Smooth muscle cell of the coronary artery (primary cell): ENCODE measurements at places on chromosomes 7 and 10. TPM values are rescaled to one million over a fixed set of nuclear protein-coding genes. Genes with fewer than 3 reads are reported as not detected.

The LRIT1 gene
- not detected in 2 replicates for total RNA-seq

The AUTS2 gene
- 0.75 and 2.8 TPM in 2 replicates for total RNA-seq

The GRID2IP gene
- total RNA-seq: not detected in 2 replicates

The MSS51 gene
- total RNA-seq: 0.60 and 1.8 TPM in 2 replicates

The SEMA4G gene
- 0.47 and 0.53 TPM in 2 replicates for total RNA-seq

The FAM25C gene
- total RNA-seq: not detected in 2 replicates

The BAIAP2L1 gene
- 0.82 and 3.5 TPM in 2 replicates for total RNA-seq

The CUZD1 gene
- total RNA-seq: 0.30 and 0.47 TPM in 2 replicates

The HSPA12A gene
- total RNA-seq: 0.90 and 15.7 TPM in 2 replicates

The PPP2R2D gene
- total RNA-seq: 20.0 and 25.6 TPM in 2 replicates

The NRG3 gene
- 0.15 TPM in 1 of 2 replicates, not detected in the other for total RNA-seq

The ZNF804B gene
- total RNA-seq: not detected in 2 replicates

The CYP17A1 gene
- not detected in 2 replicates for total RNA-seq

The INSYN2A gene
- 0.15 and 0.23 TPM in 2 replicates for total RNA-seq

The FLNC gene
- 118 and 153 TPM in 2 replicates for total RNA-seq

The PAPOLB gene
- total RNA-seq: 0.08 TPM in 1 of 2 replicates, not detected in the other

The XRCC2 gene
- total RNA-seq: 0.23 and 0.75 TPM in 2 replicates

The FKBP9 gene
- 252 and 474 TPM in 2 replicates for total RNA-seq

The TFR2 gene
- under 0.01 and 0.08 TPM in 2 replicates for total RNA-seq

The PTF1A gene
- total RNA-seq: not detected in 2 replicates

The SOSTDC1 gene
- not detected in 2 replicates for total RNA-seq

The LRRN3 gene
- total RNA-seq: 0.47 and 2.5 TPM in 2 replicates

The ADARB2 gene
- not detected in 2 replicates for total RNA-seq

The OPN4 gene
- total RNA-seq: not detected in 2 replicates

The SPDYE5 gene
- 0.12 TPM in 1 of 2 replicates, not detected in the other for total RNA-seq

The FAM25A gene
- not detected in 2 replicates for total RNA-seq

The FOXK1 gene
- total RNA-seq: 9.7 and 19.2 TPM in 2 replicates

The TEX47 gene
- total RNA-seq: not detected in 2 replicates

The SEMA3C gene
- total RNA-seq: 216 and 250 TPM in 2 replicates

The GATA3 gene
- total RNA-seq: 0.08 TPM in 1 of 2 replicates, not detected in the other

The EN2 gene
- under 0.01 TPM in 1 of 2 replicates, not detected in the other for total RNA-seq

The LRMDA gene
- total RNA-seq: 1.5 and 2.3 TPM in 2 replicates

The FAM25G gene
- total RNA-seq: not detected in 2 replicates

The SPDYE9 gene
- total RNA-seq: not detected in 2 replicates

The EEPD1 gene
- 0.75 and 11.3 TPM in 2 replicates for total RNA-seq

The CADPS2 gene
- total RNA-seq: 20.7 and 26.2 TPM in 2 replicates

The KEL gene
- total RNA-seq: 0.53 TPM in 1 of 2 replicates, not detected in the other

The SLC25A40 gene
- total RNA-seq: 1.8 and 2.9 TPM in 2 replicates

The CYP3A4 gene
- not detected in 2 replicates for total RNA-seq

The SAMD9 gene
- total RNA-seq: 6.2 and 12.1 TPM in 2 replicates

The RHOBTB1 gene
- total RNA-seq: 13.9 and 30.4 TPM in 2 replicates

The NUTM2D gene
- 0.82 and 1.4 TPM in 2 replicates for total RNA-seq

The ZCWPW1 gene
- total RNA-seq: 0.94 and 1.2 TPM in 2 replicates

The CALML5 gene
- not detected in 2 replicates for total RNA-seq

The NPSR1 gene
- not detected in 2 replicates for total RNA-seq

The GPER1 gene
- total RNA-seq: 0.83 and 7.1 TPM in 2 replicates

The RELN gene
- total RNA-seq: 0.08 and 1.5 TPM in 2 replicates

The STAG3 gene
- 0.30 and 1.4 TPM in 2 replicates for total RNA-seq

The ICA1 gene
- 0.23 and 0.38 TPM in 2 replicates for total RNA-seq

The MRLN gene
- total RNA-seq: not detected in 2 replicates

The ABCB1 gene
- total RNA-seq: 0.75 TPM in 1 of 2 replicates, not detected in the other

The NUTM2A gene
- total RNA-seq: 0.12 and 0.15 TPM in 2 replicates

The HOGA1 gene
- total RNA-seq: 0.75 and 0.94 TPM in 2 replicates

The VSIR gene
- 8.6 and 30.4 TPM in 2 replicates for total RNA-seq

The STEAP1 gene
- total RNA-seq: 8.9 and 53.9 TPM in 2 replicates

The CALCR gene
- not detected in 2 replicates for total RNA-seq

The SPOCK2 gene
- total RNA-seq: under 0.01 and 0.12 TPM in 2 replicates

The NPVF gene
- total RNA-seq: not detected in 2 replicates
